NCI-H1694 (cell line): ENCODE measurements at places on chromosomes 6 and 20.

GRCh38 chr20:36606158-36607066, 833 bp downstream of the RAB5IF start:
- no peak for DNase-seq

GRCh38 chr6:154469306-154469935, 41.1 kb downstream of the CNKSR3 start:
- DNase-seq = no peak

DNA sequence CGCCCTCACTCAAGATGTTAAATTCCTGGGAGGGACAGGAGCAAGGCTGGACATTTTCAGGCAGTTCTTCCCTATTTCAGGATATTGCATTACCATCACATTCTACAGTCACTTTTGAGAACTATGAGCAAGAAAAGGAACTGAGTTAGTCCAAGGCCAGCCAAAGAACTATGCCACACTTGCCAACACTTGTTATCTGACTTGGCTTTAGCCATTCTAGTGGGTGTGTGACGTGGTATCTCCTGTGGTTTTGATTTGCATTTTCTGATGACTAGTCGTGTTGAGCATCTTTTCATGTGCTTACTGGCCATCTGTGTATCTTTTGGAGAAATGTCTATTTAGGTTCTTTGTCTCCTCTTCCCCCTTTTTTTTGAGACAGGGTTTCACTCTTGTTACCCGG, 12.0 kb downstream of the XRN2 start:
- no peak for DNase-seq

- DNase-seq = no peak
Observed at GRCh38 chr20:17873410-17874270, 95.0 kb downstream of the SNX5 start.

DNA sequence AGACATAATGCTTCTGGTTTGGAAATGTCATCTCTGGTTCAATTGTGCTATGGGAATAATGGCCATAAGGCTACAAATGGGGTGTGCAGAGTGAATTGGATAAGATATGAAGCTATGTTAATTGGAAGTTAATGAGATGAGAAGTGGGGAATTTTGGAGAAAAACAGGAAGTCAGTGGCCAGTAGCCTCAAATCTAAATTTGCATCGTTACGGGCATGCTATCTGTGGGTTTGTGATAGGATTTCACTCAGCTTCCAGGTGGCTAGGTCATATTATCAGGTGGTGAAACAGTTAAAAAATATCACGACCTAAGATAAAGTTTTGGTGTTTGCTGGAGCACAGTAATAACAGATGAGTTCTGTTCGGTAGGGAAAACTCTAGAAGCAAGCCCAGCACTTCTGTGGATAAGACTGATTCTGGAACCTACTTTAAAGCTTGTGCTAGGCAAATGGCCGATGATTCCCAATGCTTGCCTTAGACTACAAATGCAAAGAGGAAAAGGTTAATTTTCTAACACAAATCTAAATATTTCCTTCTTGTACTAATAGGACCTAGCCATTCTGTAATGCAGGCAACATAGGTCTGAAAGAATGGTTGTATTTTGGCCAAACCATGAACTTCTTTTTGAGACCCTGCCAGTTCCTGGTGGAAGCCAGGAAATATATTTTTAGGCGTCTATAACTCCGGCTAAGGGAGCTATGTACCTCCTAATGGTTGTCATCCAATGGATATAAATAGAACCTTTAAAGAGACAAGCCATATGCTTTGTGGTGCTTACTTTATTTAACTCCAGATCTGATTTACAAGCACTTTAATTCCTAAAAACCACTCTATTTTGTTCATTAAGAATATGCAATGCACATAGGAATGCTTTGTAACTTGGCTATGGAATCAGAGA, 111.0 kb downstream of the PLCB1 start:
- DNase-seq = no peak

- DNase-seq = no peak
Observed at GRCh38 chr20:24735263-24735662, 213.8 kb upstream of the CST7 start.
